ENCODE measurements at places on chromosomes 12 and 14. TPM values are rescaled to one million over a fixed set of nuclear protein-coding genes. Genes with fewer than 3 reads are reported as not detected.

Gene MTA1
- polyA plus RNA-seq, result 89.8 TPM

Gene MYH6
- polyA plus RNA-seq, result not detected

Gene CCDC196
- polyA plus RNA-seq, result not detected

Gene GDF3
- polyA plus RNA-seq, result not detected

Gene PMCH
- not detected for polyA plus RNA-seq

Gene PELI2
- polyA plus RNA-seq, result 0.79 TPM

All from A549 (cell line).